ENCODE measurements at places on chromosomes 16 and 17. TPM values are rescaled to one million over a fixed set of nuclear protein-coding genes. Genes with fewer than 3 reads are reported as not detected.

SULT1A4 gene
- total RNA-seq = 1.8 TPM

APOBR gene
- total RNA-seq = 8.4 TPM

ITGA2B gene
- 0.31 TPM for total RNA-seq

ZFPM1 gene
- total RNA-seq = 14.7 TPM

CCDC200 gene
- not detected for total RNA-seq

SCGB1C2 gene
- not detected for total RNA-seq

TTLL6 gene
- not detected for total RNA-seq

CCL14 gene
- not detected for total RNA-seq

CORO1A gene
- total RNA-seq = 991 TPM

SMTNL2 gene
- total RNA-seq = not detected

KRTAP3-2 gene
- not detected for total RNA-seq

MEIOB gene
- total RNA-seq = not detected

OR4D1 gene
- total RNA-seq = 0.08 TPM

C17orf113 gene
- 0.08 TPM for total RNA-seq

AIPL1 gene
- total RNA-seq = not detected

TBX6 gene
- total RNA-seq = 1.7 TPM

OTOP3 gene
- total RNA-seq = not detected

ATMIN gene
- total RNA-seq = 27.3 TPM

BCL6B gene
- 0.86 TPM for total RNA-seq

NXPH3 gene
- total RNA-seq = 0.17 TPM

FAM20A gene
- not detected for total RNA-seq

SP6 gene
- total RNA-seq = not detected

C17orf50 gene
- total RNA-seq = not detected

ERN1 gene
- total RNA-seq = 15.9 TPM

TMEM220 gene
- 0.44 TPM for total RNA-seq

SPAG9 gene
- total RNA-seq = 42.8 TPM

VMP1 gene
- 231 TPM for total RNA-seq

NEK8 gene
- total RNA-seq = 6.0 TPM

AOC2 gene
- 2.6 TPM for total RNA-seq

ALKBH5 gene
- total RNA-seq = 173 TPM

PTX4 gene
- not detected for total RNA-seq

AKTIP gene
- 26.5 TPM for total RNA-seq

KRT36 gene
- total RNA-seq = not detected

RNF43 gene
- 0.78 TPM for total RNA-seq

ENDOV gene
- total RNA-seq = 11.9 TPM

NPW gene
- 18.1 TPM for total RNA-seq

ACSM3 gene
- 10.1 TPM for total RNA-seq

HBQ1 gene
- not detected for total RNA-seq

All from activated CD8-positive, alpha-beta memory T cell treated with anti-CD3 and anti-CD28 coated beads for 36 hours (primary cell).